ENCODE measurements at places on chromosomes 11 and 22.

DNA sequence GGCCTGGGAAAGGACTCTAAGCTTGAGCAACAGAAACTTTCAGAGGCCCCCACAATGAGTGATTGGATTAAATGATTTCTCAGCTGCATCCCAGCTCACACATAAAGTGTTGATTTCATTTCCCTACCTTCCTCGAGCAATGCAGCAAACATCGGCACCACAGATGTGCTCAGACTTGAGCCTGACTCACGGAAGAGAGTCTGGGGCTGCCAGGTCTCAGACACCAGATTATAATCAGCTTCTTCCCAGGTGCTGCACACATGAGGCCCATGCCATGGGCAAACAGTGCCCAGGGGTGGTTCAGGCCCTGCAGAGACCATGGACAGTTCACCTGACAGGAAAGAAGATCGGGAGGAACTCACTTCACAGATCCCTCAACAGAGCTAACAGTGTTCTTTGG is 226.6 kb upstream of the TENM4 start:
- no peak for DNase-seq

GRCh38 chr11:116148645-116149044 is 624.1 kb downstream of the BUD13 start:
- DNase-seq, result no peak

GRCh38 chr22:43493297-43493696 is 81.5 kb downstream of the MPPED1 start:
- DNase-seq, result no peak

DNA sequence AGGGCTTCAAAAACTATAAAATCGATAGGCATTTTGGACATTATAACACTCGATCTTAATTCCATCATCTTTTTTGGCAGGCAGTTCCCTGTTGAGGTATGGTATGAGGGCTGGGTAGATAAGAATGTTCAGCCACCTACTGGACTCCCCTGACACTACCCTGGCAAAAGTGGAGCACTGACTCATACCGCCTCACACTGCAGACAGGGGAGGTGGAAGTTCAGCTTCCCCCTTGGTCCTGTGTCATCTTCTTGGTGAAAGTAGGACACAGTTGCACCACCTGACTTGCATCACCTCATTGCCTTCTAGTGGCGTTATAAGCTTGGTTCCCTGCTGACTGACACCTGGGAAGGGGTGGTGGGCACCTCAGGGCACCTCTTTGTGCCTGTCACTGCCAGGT is 30.4 kb downstream of the PAAF1 start:
- DNase-seq, result no peak

GRCh38 chr22:27247701-27248434 is 553.7 kb downstream of the MN1 start:
- no peak for DNase-seq
